ENCODE measurements at places on chromosomes 2 and 18.

DNA sequence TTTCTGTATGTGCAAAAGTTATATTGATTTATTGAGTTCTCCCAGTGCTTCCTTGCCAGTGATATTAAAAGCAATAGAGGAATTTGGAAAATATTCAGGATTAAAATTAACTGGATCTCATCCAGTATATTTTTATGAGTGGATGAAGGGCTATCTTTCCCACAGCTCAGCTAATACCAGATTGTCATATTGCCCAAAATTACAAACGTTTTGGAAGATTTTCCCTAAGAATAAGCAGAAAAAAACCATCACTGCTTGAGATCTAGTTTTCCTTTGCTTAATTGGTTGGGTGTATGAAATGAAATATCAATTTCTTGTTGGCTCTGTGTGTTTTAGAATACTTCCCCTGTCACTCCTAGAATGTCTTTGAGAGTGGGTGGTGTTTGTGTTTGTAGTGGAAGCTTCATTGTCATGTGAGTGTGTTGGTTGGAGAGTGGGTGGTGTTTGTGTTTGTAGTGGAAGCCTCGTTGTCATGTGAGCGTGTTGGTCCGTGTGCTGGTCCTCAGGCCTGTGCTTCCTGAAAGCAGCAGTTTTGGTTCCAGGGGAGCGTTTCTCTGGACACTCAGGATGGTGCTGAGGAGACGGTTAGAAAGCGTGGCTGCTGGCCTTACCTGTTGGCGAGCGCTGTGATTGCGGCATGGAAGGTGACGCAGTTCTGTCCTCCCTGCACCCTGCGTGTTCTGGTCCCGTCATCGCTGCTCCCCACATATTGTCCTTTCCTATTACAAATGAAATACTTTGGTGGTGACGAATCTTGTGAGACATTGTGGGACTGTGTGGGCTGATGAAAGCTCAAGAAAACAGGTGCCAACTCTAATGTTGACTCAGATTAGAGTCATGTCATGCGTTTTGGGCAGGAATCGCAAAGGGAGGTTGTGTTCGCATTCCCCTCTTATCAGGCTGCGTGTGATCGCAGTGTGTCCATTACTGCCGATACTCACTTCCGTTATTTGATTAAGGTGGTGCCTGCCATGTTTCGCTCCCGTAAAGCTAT is 12.4 kb downstream of the ASB1 start:
- DNase-seq: peak; percentile 49

- no peak for DNase-seq
Measured at GRCh38 chr2:40341198-40341597, 110.7 kb downstream of the SLC8A1 start.

- DNase-seq: peak; percentile 15
Measured at GRCh38 chr2:226984750-226985582, 149.1 kb downstream of the RHBDD1 start.

DNA sequence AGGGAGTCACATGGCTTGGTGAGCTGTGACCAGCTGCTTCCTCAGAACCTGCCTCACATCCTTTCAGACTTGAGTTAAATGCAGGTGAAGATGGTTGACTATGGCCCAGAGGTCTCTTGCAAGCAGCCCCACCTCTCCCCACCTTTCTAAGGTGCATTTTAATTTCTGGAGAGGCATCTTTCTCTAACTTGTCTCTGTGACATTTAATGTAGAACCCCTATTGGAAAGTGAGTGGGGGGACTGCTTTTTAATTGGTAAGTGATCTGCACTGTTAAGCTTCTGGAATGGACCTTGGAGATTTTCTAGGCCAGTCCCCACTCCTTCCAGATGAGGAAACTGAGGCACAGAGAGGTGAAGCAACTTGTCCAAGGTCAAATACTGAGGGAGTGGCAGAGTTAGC is 37.3 kb upstream of the SKOR2 start:
- DNase-seq: no peak

DNA sequence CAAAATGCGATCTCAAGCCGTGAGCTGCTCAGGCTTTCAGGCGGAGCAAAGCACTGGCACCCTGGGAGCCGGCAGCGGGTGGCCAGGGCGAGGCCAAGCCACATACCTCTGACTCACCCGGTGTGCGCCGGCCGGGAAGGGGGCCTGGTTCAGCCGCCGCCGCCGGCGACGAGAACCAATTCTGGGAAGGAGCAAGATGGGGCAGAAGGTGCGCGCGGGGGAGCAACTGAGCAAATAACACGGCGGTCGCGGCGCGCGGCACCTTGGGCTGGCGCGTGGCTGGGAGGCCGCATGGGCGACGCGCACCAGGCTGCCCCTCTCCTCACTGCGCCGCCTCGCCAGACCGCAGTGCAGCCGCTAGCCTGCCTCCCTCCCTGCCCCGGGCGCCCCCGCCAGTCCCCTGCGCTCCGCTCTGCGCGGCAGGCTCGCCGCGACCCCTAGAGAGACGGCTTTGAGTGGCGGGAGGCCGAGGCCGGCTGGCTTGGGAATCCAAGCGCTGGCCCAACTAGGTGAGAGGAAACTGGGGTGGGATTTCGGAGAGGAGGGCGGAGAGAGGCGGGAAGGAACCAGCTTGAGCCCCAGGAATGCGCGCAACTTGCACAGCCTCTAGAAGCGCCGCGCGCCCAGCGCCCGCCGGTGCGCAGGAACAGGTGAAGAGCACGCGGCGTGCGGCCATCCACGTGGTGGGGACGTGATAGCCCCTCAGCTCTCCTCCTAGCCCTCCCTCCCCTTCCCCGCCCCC is 3.2 kb downstream of the NRP2 start:
- DNase-seq: no peak

DNA sequence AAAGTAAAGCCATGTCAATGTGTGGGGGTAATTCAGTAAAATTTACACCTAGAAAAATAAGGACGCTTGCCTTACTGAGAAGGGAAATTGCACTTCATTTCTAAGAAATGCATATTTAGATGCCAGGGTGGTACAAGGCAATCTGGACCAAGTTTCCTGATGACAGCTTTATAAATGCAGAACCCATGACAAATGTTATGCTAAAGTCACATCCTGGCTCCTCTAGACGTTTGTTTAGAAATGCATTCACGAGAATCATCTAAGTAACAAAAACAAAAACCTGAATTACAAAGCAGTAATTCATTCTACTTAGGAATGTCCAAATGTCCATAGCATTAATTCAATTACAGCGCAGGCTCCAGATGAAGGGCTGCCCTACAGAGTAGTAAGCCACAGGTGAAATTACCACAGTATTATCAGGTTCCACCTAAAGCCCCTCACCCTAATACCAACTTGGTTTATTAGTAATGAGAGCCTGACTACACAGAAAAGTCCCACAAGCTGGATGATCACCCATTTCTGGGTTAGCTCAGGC is 49.8 kb downstream of the REV1 start:
- no peak for DNase-seq

- DNase-seq: no peak
Measured at GRCh38 chr2:121993682-121994081, 238.2 kb downstream of the TSN start.

- DNase-seq: no peak
Measured at GRCh38 chr2:10269711-10270610, 32.7 kb upstream of the HPCAL1 start.

- DNase-seq: no peak
Measured at GRCh38 chr2:55314985-55315384, 46.0 kb upstream of the MTIF2 start.

GRCh38 chr2:60317034-60317386 is 236.4 kb downstream of the BCL11A start:
- DNase-seq: no peak

DNA sequence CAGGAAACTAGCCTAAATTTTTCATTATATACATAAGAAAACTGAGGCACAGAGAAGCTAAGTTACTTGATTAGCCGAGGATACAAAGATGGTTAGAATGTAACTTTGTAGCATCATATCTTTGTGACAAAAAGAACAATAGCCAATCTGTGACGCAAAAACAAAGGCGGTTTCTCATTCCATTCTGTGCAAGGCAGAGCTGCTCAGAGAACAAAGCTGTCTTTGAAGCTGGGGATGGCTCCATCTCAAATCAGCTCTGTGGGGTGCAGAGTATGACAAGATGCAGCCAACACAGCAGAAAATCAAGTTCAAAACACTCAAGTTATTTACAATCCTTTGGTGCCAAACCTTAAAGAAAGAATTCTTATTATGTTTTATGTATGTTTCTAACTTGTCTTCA is 81.9 kb upstream of the VWC2L start:
- DNase-seq: no peak

DNA sequence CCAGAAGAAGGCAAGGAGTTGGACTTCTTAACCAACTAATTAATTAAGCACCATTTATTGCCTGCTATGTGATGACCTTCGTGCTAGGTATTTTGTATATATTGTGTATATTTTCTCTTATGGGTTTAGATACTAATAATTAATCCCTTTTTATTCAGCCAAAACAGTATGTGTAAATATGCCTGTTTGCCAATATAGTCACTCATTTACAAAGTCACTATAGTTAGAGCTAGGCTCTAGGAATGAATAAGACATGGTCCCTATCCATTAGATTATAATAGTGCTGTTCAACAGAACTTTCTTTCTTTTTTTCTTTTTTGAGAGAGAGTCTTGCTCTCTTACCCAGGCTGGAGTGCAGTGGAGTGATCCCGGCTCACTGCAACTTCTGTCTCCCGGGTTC is 51.4 kb downstream of the GREB1L start:
- DNase-seq: no peak

DNA sequence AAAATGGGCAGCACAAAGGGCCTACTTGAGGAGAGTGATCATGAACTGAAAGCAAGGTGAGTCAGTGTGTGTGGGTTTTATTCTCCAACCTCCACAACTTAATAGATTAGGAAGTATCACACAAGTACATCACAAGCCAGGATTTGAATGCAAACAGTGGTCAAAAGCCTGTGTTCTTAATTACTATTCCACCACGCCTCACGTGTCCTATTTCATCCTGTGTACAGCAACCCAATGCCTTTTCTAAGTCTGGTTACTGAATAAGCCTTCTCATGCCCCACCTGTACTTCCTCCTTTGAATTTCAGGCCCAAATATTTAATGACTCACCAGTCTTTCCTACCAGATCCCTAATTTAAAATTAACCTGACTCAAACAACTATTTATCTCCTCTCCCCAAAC is 755.7 kb upstream of the SLC8A1 start:
- DNase-seq: no peak

- no peak for DNase-seq
Measured at GRCh38 chr18:64592246-64592645, 443.4 kb upstream of the LINC00305 start.

- no peak for DNase-seq
Measured at GRCh38 chr2:158228943-158229508, 127.3 kb downstream of the UPP2 start.

GRCh38 chr2:23905155-23905554 is 21.8 kb downstream of the ATAD2B start:
- no peak for DNase-seq

DNA sequence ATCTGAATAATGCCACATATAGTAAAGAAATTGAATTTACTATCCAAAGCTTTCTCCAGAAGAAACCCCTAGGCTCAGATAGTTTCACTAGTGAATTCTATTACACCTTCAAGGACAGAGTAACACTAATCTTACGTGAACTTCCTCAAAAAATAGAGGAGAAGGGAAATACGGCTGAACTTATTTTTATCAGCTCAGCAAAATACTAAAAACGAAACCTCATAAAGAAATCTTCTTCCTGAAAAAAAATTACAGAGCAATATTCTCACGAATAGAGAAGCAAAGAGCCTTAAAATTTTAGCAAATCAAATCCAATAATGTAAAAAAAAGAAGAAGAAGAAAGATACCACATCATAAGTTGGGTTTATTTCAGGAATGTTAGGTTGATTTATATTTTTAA is 14.7 kb downstream of the CAPN13 start:
- DNase-seq: no peak

- no peak for DNase-seq
Measured at GRCh38 chr2:38037757-38038621, 38.0 kb downstream of the CYP1B1 start.

- no peak for DNase-seq
Measured at GRCh38 chr2:171550613-171551012, 28.3 kb downstream of the CYBRD1 start.

GRCh38 chr2:160968183-160968582 is 192.0 kb upstream of the TANK start:
- DNase-seq: no peak
